ENCODE measurements at places on chromosomes 6 and 20. TPM values are rescaled to one million over a fixed set of nuclear protein-coding genes. Genes with fewer than 3 reads are reported as not detected.

C20orf141 gene
- total RNA-seq = not detected

BPIFB1 gene
- total RNA-seq = not detected

RRP36 gene
- total RNA-seq = 89.9 TPM

GRCh38 chr20:1932971-1933370 lies 37.8 kb downstream of the SIRPA start:
- no peaks in the 10 kb centered on the region for H3K4me1 ChIP-seq
- H3K36me3 ChIP-seq = no peaks in the 10 kb centered on the region
- H3K27ac ChIP-seq = no peak overlapping the region
- H3K27me3 ChIP-seq = peaks cover 3% of the 10 kb centered on the region

- peaks cover 36% of the 10 kb centered on the region for H3K27me3 ChIP-seq
- DNase-seq = peak; percentile 16
- H3K27ac ChIP-seq = no peak overlapping the region
- H3K4me1 ChIP-seq = peaks cover 35% of the 10 kb centered on the region
- no peaks in the 10 kb centered on the region for H3K36me3 ChIP-seq
These were observed 7.5 kb upstream of the BFSP1 start for GRCh38 chr20:17538517-17539170.
